M059J (cell line): ENCODE measurements at places on chromosomes 6 and 20. TPM values are rescaled to one million over a fixed set of nuclear protein-coding genes. Genes with fewer than 3 reads are reported as not detected.
A peak's percentile ranks its signal among the peaks of the same experiment; 100 is the strongest.

DNA sequence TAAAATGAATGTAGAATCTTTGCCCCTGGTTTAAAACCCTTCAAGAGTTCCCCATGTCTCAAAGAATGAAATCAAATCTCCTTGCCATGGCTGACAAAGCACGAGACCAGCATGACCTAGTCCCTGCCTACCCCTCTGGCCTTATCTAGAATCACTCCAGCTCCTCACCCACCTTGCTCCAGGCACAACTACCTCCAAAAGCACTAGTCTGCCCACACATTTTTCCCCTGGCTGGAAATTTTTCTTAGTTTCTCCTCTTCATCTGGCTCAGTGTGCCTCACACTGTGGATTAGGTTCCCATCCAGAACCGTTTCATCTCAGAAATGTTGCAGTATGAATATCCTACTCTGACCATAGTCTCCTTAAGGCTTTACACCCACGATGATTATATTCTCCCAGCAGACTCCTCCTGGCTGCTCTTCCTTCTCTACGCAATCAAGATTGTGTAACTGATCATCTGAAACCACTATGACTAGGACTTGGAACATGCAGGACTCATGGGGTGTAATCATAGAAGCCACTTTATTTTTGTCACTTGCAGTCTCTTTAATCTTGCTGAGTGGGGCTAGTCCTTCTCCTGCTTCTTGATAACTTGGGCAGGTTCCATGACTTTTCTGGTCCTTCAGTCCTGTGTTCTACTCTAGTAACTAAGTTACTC lies 7.8 kb upstream of the MRS2 start:
- peak; percentile 81 for DNase-seq

GRCh38 chr6:2229742-2230141 lies 15.7 kb downstream of the GMDS start:
- no peak for DNase-seq

DNA sequence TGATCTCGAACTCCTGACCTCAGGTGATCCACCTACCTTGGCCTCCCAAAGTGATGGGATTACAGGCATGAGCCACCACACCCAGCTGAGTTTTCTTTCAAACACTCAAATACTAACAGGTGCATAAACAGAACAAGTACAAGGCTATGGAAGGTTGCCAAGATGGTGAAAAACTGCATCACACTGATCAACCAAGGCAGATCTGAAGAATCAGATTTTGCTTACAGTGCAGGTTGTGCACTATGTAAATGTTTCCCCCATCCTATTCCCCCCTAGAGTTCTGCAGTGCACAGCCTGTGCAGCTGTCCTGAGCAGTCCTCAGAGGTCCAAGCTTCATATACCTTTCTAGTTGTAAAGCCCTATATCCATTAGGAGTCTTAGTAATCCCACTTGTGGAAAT lies 73.0 kb downstream of the GFRA4 start:
- DNase-seq, result no peak

Gene RCAN2
- total RNA-seq, result 2.3 and 2.7 TPM in 2 replicates

DNA sequence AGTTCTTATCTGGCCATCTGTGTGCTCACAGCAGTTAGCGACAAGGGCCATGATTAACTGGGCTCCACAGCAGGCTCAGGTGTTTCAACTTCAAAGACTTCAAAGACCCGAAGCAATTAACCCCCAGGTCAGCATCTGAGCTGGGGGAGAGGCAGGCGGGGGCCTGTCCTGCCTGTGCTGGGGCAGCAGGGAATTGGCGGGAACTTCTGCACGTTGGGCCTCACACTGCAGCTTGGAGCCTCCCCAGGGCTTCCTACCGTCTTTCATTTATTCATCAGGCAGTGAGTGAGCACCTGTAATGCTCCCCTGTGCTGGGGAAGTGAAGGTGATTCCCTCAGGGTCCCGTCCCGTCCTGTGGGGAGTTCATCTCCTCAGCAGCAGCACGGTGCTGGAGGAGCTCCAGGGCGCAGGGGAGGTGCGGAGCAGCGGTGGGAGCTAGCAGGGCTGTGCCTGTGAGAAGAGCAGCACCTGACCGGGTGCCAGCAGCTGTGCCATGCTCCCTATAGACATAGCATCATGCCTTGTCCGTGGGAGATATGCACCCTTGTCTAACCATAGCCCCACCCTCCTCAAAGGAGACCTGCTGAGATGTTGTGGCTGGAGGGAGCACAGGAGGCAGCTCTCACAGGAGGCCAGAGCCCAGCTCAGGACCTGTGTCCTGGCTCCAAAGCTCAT lies 51.8 kb upstream of the FRMD1 start:
- no peak for DNase-seq

Gene ARID1B
- 8.3 and 18.2 TPM in 2 replicates for total RNA-seq

DNA sequence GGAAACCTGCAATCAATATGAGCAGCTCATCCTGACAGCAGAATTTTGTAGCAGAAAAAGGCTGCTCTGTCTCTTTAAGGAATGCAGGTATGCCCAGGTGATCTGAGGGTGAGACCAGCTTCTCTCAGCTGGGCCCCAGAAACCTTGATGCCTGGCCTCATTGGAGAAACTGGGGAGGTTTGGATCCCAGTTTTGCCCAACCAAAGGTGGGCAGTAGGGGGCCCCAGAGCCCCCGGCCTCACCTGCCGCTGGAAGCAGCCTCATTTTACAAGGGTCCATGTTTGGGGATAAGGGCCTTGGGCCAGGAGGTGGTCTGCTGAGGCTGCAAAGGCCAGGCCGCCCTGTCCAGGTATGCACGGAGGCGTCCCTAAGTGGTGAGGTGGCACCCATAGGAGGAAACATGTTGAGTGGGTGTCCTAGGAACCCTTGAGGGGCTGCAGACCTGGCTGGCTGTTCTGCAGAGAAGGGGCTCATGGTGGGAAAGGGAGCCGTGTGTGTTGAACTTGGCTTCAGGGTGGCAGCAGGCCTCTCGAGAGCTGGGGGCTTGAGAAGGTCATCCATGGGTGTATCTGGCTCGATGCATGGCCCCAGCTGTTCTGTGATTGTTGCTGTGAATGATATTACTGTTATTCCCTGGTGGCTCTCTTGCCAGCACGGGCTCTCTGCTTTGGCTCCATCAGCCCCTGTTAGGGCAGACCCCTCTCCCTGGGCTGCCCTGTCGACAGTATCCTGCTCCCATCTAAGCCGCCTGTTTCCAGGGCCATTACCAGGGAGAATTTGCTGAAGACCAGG lies 208.4 kb downstream of the CDH4 start:
- DNase-seq, result no peak

GRCh38 chr6:71387179-71387578 lies 98.6 kb downstream of the OGFRL1 start:
- no peak for DNase-seq

DNA sequence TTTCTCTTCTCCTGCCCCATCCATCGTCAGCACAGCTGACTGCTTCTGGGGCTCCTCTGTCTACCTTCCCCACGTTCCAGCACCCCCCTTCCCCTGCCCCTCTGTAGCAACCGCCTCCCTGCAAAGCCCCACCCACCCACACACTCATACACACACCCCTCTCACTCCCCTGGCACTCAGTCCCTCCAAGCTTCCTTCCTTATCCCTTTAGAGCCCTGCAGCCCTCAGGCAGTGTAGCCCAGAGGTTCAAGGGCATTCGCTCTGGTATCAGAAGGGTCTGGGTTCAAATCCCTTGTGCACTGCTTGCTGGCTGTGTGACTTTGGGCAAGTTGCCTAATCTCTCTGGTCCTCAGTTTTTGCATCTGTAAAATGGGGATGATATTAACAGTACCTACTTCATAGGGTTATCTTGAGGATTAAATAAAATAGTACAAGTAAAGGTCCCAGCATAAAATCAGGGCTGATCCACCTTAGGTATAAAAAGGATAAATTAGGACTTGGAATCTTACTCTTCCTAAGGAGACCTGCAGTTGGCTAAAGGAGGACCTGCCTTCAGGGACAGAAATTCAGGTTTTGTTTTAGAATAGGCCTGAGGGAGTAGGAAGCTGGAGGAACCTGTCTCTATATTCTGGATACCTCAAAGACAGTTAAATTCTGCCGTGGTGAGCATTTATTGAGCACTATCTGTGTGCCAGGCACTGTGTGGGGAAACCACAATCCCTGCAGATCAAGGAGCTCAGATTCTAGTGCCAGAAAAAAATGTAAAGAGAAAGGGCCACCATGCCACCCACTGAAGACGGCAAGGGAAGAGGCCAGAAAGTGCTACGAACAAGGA lies 94.1 kb downstream of the SNX5 start:
- no peak for DNase-seq

Gene TGM3
- not detected in 2 replicates for total RNA-seq

- peak; percentile 77 for DNase-seq
These were observed 31.6 kb upstream of the SLC32A1 start for GRCh38 chr20:38692436-38693411.

GRCh38 chr6:55069132-55069781 lies 105.1 kb upstream of the HCRTR2 start:
- peak; percentile 40 for DNase-seq

- DNase-seq, result peak; percentile 65
These were observed 6.1 kb upstream of the LEMD2 start for GRCh38 chr6:33794910-33795623.

GRCh38 chr6:18148304-18149025 lies 6.4 kb downstream of the TPMT start:
- DNase-seq, result peak; percentile 93

DNA sequence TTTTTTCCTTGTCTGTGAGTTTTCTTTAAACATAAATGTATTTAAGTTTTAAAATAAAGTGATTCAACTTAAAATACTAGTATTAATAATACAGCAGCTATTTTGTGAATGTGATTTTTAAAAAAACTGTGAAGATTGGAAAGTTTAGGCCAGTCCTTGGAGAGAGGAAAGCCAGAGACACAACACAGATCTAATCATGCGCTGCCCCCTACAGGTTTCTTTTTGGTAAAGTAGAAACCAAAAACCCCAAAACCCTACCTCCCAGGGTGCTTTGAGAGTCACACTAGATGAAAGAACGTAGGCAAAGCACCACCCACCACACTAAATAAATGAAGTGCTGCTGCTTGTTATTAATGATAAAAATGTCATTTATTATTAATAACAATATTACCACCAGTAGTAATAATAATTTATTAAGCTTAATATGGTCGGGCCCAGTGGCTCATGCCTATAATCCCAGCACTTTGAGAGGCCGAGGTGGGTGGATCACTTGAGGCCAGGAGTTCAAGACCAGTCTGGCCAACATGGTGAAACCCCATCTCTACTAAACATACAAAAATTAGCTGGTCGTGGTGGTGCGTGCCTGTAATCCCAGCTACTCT lies 33.7 kb downstream of the SLC9A8 start:
- peak; percentile 74 for DNase-seq

Gene CAPN11
- total RNA-seq, result not detected in 2 replicates

Gene RFX6
- not detected in 2 replicates for total RNA-seq

DNA sequence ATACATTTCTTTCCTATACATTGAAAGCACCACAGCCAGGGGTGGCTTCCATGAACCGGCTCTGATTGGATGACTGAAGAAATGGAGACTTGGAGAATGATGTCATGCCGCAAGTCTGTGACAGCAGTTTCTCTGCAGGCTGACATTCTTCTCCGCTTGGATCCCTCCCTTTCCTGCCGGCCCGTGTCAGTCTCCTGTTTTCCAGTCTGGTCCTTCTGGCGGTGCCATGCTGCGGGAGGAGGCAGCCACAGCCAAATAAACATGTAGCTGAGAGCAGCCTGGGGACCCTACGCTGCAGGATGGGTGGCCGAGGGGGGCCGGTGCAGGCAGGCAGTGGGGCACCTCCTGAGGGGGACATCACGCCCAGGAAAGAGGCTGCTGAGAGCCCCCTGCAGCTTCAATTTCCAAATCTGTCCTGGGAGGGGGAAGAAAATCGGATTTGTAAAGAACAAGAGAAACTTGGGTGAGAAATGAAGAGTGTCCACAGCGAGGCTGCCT lies 178.0 kb downstream of the TAF4 start:
- DNase-seq, result no peak

GRCh38 chr6:3195695-3196497 lies 31.6 kb downstream of the TUBB2B start:
- DNase-seq, result peak; percentile 50

- DNase-seq, result no peak
These were observed 51.6 kb upstream of the DACT2 start for GRCh38 chr6:168371185-168371584.

Gene OR2H2
- total RNA-seq, result not detected in 2 replicates

DNA sequence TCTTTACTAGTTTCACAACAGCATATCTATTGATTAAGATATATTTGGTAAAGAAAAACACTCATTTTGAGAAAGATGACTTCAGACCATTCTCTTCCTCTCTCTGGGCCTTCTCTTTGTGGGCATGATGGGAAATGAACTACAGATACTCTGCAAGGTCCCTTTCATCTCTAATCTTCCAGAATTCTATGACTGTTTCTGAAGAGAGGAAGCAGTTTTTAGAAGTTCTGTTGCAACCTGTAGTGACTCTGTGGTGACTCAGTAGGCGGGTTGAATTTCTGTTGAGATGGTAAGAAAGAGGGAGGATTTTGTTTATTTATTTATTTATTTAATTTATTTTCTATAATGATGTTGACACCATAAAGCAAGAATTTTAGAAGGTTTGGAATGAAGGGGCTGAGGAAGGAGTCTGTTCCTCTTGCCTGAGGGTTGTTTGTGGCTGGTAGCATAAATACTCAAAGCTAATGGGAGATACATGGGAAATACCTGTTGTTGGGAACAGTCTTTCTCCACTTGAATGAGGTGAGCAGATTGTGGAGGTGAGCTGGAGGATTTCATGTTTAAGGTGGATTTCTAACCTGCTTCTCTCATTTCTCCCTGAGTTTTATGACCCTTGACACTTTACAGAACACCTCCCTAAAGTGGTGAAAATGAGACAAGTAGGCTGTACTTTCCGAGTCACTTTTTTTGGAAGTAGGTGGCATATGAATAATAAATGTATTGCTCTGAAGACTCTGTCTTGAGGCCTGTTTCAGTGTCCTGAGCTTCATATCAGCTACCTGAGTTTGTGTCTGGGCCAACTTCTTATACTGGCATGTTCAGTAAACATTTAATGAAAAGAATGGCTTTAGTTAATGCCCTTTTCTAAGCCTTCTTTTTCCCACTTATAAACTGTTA lies 15.0 kb downstream of the ACSS2 start:
- peak; percentile 84 for DNase-seq

GRCh38 chr6:20213271-20213798 lies 1.1 kb upstream of the MBOAT1 start:
- no peak for DNase-seq
